Fibroblast of the aortic adventitia (primary cell): ENCODE measurements at places on chromosomes 2 and 18.

DNA sequence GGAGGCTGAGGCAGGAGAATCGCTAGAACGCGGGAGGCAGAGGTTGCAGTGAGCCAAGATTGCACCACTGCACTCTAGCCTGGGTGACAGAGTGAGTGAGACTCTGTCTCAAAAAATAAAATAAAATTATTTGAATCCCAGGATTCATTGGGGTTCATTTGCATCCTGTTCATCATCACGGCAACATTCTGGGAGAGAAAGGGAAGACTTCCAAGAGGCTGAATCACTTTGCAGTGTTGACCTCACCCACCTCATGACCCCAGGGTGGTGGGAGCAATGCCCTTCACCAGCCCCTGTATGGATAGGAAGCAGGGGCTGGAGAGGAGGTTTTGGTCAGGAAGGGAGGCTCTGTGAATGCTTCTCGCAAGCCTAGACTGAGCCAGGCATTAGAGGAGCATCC is 195.6 kb downstream of the CTIF start:
- DNase-seq = no peak

- no peak for DNase-seq
Observed at GRCh38 chr2:186771395-186771794, 77.5 kb downstream of the FAM171B start.

DNA sequence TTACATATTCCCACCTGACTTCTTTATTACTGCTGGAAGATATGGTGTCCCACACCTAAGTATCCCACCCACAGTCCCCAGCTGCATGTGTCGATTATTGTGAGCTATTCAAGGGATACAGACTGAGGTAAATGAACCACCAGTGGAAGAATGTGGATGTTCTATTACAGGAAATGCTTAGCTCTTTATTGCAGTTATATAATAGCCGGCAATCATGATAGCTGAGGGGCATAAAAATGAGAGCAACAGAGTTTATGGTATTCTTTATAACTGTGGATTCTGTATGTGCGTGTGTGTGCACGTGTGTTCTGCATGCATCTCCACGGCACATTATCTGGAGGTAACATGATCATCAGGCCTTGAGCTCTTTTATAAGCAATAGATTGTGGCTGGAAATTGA is 198.9 kb downstream of the NEDD4L start:
- no peak for DNase-seq

DNA sequence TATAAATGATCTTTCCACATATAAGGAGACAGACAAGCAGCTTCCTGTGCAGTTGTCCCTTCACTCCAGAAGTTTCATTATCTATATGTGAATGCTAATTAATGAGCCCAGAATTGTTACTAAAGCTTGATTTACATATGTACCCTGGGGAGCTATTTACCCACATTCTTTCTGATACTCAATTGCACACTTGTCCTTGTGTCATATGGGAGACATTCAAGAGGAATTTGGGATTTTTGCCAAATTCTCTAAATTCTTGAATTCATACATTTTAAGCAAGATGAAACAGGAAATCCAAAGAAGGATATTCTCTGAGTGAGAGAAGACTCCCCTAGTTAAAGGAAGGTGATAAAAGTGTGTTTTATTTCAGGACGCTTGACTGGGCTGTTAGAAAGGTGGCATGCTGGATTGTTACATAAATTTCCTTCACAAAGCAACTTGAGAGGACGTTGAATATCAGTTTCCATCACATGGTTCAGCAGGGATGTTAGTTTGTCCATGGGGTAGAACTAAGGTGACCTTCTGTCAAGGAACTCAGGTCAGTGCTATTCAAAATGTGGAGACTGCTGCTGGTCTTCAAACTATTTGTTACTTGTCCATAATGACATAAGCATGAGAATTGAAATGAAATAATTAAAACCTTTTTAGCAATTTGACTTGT is 368.2 kb downstream of the IRS1 start:
- DNase-seq = peak; percentile 48

DNA sequence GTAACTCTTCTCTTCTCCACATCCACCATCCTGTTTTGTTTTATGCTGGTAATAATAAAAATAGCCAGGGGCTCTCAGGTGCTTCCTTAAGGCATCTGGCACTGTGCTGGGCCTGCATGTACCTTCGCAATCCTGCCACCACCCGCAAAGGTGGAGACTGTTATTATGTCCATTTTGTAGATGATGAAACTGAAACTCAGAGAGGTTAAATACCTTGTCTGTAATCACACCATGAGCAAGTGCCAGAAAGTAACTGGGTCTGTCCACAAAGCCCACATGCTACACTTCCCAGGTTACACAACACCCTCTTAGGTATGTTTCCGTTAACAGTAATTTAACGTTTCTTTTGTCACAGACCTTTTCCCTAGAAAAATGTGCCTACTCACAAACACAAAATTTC is 27.0 kb downstream of the NRP2 start:
- DNase-seq = no peak

DNA sequence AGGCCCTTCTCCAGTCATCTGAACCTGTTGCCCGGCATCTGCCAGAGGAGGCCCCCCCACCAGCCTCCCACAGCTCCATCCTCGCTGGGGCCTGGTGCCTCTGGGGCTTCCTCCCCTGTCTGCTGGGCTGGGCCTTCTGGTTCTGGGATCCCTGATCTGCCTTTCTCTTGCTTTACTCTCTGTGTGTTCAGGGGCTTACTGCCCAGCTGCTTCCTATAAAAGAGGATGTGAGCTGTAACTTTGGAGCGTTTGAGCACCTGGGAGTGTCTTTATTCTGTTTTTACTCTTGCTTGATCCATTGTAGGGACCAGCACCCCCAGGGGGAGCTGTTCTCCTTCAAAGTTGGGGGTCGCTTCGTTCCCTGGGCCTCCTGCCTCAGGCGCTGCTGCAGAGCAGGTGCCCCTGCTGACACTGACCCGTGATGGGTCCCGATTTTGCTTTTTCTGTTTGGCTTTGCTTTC is 23.1 kb upstream of the FAHD2A start:
- no peak for DNase-seq

DNA sequence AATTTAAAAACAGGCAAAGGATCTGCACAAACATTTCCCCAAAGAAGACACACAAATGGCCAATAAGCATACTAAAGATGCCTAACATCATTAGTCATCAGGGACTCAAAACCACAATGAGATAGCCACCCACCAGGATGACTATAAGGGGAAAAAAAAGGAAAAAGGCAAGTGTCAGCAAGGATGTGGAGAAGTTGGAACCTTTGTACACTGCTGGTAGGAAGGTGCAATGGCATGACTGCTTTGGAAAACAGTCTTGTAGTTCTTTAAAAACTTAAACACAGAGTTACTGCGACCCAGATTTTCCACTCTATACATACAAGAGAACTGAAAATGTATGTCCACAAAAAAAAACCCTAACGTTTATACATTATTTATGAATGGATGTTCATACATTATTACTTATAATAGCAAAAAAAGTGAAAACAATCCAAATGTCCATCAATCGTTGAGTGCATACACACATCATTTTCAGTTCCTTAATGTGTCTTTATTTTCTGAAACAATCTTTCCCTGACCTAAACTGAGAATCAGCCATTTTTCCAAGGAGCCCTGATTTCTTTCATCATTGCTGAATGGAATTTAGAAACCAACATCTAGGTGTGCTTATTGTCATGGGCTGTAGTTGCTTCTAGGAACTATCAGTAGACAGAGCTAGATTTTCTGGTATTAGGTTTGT is 64.7 kb upstream of the TLK1 start:
- DNase-seq = peak; percentile 92

- DNase-seq = no peak
Observed at GRCh38 chr2:227423656-227424499, 36.1 kb upstream of the SCYGR1 start.

- no peak for DNase-seq
Observed at GRCh38 chr2:45273412-45274249, 264.4 kb upstream of the SIX2 start.

GRCh38 chr18:28635530-28635929 is 458.6 kb upstream of the CDH2 start:
- DNase-seq = no peak

DNA sequence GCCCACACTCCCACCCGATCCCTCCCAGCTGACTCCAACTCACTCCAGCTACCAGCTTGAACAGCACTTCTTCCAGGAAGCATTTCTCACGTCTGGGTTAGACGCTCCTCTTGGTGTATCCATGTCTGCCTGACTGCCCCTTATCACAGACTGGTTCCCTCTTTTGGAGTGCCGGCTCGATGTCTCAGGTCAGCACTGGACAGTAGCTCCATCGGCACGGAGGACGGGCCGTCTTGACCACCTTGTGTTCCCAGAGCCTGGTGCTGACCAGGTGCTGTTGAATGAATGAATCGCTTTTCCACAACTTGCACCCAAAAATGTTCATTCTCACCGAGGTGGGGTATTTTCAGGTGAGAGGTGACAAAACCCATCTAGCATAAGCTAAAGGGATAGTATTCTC is 71.8 kb downstream of the LBH start:
- DNase-seq = no peak

DNA sequence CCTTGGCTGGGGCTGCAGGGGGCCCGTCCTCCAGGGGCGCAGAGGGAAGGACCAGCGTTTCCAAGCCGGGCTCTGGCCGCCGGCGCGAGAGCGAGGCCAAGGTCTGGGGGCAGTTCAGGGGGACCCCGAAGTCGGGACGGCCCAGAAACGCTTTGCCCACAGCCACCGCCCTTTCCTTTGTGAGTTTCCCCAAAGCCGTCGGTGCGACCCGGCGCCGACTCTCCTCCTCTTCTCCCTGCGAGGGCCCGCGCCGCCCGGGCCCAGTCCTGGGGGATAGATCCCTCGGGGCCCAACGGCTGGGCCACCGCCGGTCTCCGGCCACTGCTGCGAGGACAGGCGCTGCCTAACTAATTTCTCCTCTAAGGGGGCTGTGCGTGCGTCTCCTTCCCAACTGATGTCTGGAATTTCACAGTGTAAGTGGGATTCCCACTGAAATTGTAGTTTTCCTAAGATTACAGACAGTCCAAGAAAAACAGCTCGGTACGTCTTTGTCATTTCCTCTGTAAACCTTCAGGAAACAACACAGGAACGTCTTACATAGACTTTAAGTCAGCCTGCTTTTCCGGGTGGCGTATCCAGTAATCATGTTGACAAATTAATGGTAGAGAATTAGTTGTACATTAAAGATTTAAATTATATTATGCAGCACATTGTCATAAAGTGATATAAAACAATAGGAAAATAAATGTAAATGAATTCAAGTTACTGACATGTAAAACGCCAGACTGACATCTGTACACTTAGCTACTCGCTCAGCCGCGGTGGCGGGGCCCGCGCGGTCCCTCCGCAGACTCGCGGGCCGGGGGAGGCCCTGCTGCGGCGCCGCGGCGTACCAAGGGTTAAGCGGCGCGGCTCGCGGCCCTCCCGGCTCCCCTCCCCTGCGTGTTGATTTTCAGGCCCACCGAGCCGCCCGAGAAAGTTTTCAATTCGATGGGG is 139.4 kb upstream of the SIX3 start:
- peak; percentile 12 for DNase-seq

DNA sequence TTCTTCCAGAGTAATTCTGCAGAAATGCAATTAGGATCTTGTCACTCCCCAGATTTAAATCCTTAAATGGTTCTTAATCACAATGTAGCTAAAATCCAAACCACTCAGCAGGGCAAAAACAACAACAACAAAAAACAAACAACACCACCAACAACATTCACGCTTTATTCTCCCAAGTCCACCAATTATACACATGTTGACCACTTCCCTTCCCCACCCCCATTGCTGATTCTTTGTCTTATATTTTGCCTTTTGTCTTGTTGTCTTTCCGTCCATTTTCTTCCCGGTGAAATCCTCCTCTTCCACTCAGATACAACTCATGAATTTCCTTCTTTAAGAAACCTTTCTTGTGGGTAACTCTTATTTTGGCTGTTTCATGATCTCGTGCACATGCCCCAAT is 902.8 kb downstream of the EPHA4 start:
- no peak for DNase-seq

DNA sequence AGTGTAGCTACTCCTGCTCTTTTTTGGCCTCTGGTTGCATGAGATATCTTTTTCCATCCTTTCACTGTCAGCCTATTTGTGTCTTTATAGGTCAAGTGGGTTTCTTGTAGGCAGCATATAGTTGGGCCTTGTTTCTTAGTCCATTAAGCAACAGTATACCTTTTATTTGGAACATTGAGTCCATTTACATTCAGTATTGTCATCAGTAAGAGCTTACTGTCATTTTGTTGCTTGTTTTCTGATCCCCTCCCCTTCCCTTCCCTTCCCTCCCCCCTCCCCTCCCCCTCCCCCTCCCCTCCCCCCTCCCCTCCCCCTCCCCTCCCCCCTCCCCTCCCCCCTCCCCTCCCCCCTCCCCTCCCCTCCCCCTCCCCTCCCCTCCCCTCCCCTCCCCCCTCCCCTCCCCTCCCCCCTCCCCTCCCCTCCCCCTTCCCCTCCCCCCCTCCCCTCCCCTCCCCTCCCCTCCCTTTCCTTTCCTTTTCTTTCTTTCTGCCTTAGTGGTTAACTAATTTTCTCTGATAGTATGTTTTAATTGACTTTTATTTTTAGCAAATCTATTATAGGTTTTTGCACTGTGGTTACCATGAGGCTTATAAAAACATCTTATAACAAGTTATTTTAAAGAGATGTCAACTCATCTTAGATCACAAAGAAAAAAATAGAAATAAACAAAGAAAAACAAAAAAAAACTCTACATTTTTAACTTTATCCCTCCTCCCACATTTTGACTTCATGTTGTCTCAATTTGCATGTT is 13.2 kb upstream of the DCDC2C start:
- DNase-seq = no peak

DNA sequence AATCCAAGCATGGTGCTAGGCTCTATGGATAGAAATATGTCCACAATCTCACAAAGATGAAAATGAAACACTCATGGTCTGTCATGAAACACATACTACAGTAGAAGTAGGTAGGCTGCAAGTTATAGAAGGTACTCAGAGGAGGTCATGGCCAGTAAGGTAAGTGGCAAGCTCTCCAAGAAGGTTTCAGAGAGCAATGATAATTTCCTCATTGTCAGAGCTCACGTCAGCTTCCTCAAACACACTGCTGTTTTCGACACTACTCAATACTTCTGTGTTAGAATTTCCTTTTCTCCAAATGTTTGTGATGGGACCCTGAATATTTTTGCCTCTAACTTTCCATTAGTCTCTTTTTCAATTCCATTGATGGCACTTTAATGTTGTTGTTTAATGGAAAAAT is 25.5 kb downstream of the CCDC141 start:
- no peak for DNase-seq

GRCh38 chr2:135471106-135471505 is 59.9 kb downstream of the ZRANB3 start:
- no peak for DNase-seq

- DNase-seq = peak; percentile 62
Observed at GRCh38 chr18:28123401-28124030, 53.4 kb downstream of the CDH2 start.

DNA sequence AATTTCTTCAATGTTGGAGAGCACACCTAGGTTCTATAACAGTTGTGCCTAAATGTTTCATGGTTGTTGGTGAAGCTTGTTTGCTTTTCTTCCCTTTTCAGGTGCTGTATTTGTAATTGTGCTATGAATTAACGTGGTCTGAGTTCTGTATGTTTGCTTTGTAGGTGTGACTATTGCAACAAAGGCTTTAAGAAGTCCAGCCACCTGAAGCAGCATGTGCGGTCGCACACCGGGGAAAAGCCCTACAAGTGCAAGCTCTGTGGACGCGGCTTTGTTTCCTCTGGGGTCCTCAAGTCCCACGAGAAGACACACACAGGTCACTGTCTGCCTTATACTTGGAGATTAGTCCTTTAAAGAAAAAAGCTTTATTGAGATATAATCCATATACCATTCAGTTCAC is 91.2 kb downstream of the ZNF236 start:
- no peak for DNase-seq

- no peak for DNase-seq
Observed at GRCh38 chr2:170163411-170164065, 14.4 kb upstream of the MYO3B start.

GRCh38 chr2:227942021-227942420 is 70.6 kb downstream of the DAW1 start:
- DNase-seq = no peak

GRCh38 chr2:10879624-10880585 is 31.8 kb upstream of the KCNF1 start:
- DNase-seq = no peak
